ENCODE measurements at places on chromosomes 6 and 20.

DNA sequence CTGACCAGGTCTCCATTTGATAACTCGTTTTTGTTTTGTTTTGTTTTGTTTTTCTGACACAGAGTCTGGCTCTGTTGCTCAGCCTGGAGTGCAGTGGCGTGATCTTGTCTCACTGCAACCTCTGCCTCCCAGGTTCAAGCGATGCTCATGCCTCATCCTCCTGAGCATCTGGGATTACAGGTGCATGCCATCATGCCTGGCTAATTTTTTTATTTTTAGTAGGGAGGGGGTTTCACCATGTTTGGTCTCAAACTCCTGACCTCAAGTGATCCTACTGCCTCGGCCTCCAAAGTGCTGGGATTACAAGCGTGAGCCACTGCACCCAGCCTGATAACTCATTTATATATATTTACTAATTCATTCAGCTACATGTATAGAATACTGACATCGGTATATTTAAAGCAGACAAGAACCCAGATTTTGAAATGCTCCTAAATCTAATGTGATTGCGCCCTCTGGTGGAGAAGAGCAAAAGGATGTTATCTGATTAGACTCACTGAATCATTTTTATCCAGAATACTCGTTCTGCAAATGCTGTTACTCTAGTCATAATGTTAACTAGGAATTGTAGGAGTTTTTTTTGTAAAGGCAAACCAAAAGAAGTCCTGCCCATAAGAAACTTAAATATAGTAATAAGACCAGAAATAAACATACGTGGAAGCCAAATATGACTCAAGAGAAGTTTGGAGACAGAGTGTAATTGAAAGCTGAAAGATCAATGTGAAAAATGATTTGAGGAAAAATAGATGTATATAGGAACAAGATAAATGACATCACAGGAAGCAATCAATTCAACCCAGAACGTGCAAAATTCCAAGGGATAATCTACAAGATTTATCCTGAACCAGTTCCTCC is 5.3 kb upstream of the COL12A1 start:
- no peak for DNase-seq

GRCh38 chr20:20360464-20360863 is 7.4 kb upstream of the INSM1 start:
- no peak for DNase-seq

GRCh38 chr6:46528961-46529750 is 37.9 kb upstream of the RCAN2 start:
- DNase-seq = no peak

DNA sequence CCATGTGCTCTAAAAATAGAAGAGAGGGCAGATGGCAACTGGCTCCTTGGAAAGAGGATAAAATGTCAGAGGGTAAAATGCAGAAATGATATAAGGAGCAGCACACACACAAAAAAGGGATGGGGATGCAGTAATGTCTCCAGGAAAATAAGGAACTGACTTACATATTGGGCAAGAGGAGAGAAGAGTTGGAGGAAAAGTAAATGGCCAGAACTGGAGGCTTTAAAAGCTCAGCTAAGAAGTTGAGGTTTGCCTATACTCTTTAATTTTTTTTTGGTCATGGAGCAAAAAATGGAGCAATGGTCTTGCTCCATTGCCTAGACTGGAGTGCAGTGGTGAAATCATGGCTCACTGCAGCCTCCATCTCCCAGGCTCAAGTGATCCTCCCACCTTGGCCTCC is 93.7 kb downstream of the SULF2 start:
- DNase-seq = no peak

GRCh38 chr20:58199469-58199868 is 29.0 kb downstream of the ANKRD60 start:
- no peak for DNase-seq

DNA sequence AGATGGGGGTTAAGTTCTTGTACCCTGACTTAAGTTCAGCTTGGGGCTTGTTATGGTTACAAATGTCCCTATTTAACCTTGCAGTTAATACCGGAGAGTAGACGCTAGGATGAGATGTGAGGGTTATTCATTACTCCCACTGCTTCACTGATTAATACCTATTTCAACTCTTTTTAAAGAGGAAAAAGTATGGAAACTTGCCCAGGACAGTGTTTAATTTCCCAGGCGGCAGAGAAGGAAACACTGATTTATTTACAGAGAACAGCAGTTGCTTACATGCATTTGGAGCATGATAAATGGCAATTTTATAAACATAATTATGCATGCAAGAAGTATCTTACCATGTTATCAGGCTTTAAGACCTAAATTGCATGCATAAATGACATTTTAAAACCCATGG is 137.7 kb downstream of the RCAN2 start:
- no peak for DNase-seq

DNA sequence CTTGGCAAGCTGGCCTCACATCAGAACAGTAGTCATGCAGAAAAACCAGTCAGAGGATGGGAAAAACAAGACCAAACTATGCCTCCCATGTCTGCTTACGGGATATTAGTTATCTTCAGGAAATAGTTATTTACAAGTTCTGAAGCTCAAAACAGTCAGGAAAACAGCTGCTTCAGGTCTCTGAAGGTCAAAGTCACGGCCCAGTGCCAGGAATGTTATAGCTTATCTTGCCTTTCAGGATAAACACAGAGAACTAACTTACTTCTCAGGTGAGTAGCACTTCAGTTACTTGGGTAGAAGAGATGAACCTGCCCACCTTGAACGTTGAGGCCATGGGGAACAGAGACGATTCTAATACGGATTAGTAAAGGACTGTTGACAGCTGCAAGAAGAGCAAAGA is 310.7 kb downstream of the KIF16B start:
- no peak for DNase-seq

DNA sequence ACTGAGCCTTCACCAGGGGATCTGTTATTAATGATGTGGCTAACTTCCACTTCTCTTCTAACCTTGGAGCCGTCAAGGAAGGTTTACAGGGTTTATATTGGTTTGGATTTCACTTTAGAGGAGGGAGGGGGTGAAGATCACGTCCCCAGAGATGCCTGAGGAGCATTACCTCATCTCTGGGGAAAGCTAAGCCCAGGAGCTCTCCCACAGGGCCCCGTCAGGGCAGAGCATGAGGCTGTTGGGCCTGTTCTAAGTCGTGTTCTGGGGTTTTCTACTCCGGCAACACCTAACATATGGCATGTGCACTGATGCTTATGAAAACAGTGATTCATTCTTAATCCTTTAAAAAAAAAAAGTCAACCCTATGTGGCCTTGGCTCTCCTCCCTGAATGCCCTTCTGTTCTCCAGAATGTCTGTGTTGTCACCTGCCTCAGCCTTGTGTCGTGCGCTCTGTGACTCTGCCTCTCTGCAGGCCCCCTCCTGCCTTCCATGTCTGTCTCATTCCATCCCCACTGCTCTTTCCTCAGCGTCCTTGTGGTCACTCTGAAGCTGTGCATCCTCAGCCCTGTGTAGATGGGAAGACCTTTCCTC is 97.4 kb upstream of the JARID2 start:
- DNase-seq = no peak

GRCh38 chr20:9627219-9627618 is 112.8 kb downstream of the LAMP5 start:
- DNase-seq = no peak

GRCh38 chr20:33650111-33650752 is 11.9 kb upstream of the C20orf144 start:
- DNase-seq = no peak

DNA sequence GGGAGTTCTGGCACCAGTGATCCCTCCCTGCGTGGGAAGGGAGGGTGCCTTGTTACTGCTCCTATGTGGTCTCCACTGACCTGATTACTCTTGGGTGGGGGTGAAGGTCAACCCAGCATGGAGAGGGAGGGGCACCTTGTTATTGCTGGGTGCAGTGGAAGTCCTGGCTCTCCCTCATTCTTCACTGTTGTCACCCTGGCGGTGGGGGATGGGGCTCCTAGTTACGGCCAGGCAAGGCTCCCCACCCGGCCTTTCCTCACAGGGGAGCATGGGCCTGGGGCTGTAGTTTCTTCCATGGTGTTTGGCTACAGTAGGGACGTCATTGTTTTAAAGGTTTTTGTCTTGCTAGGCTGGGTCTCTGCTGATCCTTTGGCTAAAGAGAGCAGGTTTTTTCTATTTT is 40.8 kb downstream of the PACSIN1 start:
- DNase-seq = no peak

- DNase-seq = no peak
These were observed 287.2 kb downstream of the KHDC1L start for GRCh38 chr6:72938104-72938503.

DNA sequence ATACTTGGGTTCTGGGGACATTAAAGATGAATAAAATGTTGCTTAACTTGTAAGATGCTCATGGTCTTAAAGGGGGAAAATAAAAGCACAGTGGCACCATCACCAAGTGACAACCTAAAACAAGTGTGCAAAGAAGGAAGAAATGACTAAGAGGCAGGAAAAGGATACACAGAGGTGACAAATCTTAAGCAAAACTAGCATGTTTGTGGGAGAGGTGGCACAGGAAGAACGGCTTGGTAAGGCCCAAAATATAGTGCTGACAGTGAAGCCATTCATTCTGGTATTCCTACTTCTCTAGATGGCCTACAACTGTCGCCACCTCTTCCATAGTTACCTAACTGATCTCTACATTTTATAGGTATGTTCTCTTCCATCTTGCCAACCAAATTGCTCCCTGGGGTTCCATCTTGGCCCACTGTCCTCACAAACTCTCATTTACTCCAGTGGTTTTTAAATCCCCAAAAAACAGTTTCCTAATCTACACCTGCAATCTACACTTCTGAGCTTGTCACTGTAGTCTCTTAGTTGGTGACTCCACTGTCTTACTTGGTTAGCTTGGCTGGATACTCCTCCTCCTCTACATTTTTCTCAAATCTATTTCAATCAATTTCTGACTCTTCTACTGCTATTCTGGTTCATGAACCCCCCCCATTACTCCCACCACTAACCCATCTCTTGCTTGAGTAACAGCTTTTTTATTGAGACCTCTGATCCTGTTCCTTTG is 33.5 kb downstream of the FAM8A1 start:
- no peak for DNase-seq

DNA sequence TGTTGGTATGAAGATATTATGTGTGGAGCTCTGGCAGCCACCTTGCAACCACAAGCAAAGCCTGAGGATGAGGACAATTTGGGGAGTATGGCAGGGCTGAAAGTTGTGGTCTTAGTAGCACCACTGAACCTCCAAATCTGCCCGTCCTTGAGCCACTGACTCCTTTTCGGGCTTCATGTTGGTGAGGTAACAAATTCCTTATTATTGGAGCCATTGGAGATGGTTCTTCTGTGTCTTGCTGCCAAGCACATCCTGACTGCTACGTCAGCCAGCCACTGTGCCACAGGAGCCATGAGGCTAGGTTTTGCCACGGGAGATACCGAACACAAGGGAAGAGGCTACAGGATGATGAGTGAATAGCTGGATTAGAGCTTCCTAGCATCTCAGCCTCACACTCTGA is 201.6 kb downstream of the BMP7 start:
- no peak for DNase-seq

- no peak for DNase-seq
These were observed 18.5 kb upstream of the DCBLD1 start for GRCh38 chr6:117463762-117464665.

DNA sequence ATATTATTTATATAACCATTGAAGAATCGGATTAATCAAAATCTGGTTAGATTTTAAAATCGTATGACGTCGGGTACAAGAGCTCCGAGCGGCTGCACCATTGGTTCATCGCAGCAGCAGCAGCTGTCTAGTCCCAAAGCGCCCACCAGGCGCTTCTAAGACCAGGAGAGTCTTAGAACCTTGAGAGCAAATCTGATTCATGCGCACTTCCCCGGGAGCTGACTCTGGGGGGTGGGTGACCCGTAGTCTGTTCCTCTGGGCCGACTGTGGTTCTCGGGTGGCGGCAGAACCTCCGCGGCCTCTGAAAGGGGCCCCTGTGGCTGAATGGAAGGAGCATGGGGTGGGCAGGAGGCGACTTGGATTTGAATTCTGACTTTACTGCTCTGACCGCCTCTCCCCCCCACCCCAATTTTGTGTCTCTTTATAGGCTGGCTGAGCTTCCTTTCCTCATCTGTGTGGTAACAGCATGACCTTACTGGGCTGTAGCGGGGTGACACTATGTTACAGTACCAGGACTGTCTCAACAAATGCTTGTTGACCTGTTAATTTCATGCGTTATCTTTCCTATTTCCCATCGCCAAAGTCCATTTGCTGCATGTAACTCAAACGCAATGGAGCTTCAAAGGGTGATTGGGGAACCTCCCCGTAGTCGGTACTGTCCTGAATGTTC is 119.7 kb downstream of the RTN4IP1 start:
- DNase-seq = no peak

DNA sequence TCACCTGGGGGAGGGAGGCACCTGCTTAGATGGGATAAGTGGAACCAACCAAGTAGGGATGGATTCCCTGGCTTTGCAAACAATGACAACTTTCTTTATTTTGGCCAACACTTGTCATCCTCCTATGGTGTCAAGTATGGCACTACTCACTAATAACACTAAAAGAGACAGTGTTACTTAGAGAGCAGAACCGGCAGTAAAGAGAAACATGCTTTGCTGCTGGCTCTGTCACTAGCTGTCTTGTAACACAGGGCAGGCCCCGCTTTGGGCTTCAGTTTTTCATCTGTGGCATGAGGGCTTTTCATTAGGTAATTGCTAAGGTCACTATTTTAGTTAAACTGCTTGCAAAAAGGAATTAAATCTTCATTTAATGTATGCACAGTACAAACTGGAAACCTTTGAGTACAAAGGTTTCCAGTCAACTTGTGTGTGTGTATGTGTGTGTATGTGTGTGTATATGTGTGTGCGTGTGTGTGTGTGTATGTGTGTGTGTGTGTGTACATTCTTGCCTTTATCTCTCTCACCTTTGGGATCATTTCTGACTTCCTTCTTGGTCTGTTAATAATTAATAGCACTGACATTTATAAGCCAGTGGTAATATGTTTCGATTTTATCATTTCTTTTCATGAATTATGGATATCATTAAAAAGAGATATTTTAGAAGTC is 64.7 kb downstream of the BTBD3 start:
- no peak for DNase-seq

DNA sequence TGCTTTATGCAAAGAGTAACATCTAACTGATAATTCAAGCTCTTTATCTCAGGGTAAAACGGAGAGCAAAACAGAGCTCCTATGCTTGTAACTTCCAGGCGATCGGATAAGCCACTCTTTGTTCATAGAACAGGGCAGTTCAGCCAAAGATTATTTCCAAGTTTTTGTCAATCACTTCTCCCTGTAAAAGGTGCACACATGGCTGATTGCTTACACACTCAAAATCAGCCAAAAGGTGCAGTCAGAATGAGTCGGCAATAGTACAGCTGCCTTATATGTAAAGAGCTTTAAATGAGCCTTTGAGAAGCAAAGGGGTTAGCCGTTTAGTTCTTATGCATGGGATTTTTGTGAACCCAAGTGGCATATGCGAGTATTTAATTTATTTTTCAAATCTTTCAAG is 449.6 kb upstream of the POU3F2 start:
- no peak for DNase-seq

- no peak for DNase-seq
These were observed 58.2 kb upstream of the QKI start for GRCh38 chr6:163356324-163356723.

- no peak for DNase-seq
These were observed 86.7 kb upstream of the BACH2 start for GRCh38 chr6:90383196-90383822.

GRCh38 chr6:111358454-111358853 is 124.6 kb downstream of the REV3L start:
- DNase-seq = no peak

GRCh38 chr20:20710443-20711315 is 1.8 kb downstream of the RALGAPA2 start:
- DNase-seq = no peak

- no peak for DNase-seq
These were observed 768 bp upstream of the FYN start for GRCh38 chr6:111874025-111874415.

GRCh38 chr6:19802656-19803055 is 34.5 kb upstream of the ID4 start:
- no peak for DNase-seq

Data from stimulated activated CD4-positive, alpha-beta T cell treated with anti-CD3 and anti-CD28 coated beads, Interleukin-15, amount 100 ng/mL, for 1 hour (primary cell).